ENCODE measurements at places on chromosomes 1 and 21. TPM values are rescaled to one million over a fixed set of nuclear protein-coding genes. Genes with fewer than 3 reads are reported as not detected.

GRCh38 chr1:185535621-185536020 is 198.6 kb upstream of the HMCN1 start:
- no peaks in the 10 kb centered on the region for H3K4me1 ChIP-seq
- no peak for DNase-seq
- H3K27ac ChIP-seq: no peak overlapping the region
- no peaks in the 10 kb centered on the region for H3K36me3 ChIP-seq
- no peaks in the 10 kb centered on the region for H3K27me3 ChIP-seq
- no peak overlapping the region for H3K4me3 ChIP-seq

- no peaks in the 10 kb centered on the region for H3K4me1 ChIP-seq
- H3K27ac ChIP-seq: no peak overlapping the region
- no peaks in the 10 kb centered on the region for H3K36me3 ChIP-seq
- H3K4me3 ChIP-seq: no peak overlapping the region
- DNase-seq: no peak
Measured at GRCh38 chr1:244005455-244005854, 45.6 kb upstream of the ZBTB18 start.

GRCh38 chr1:222399197-222399596 is 148.7 kb downstream of the HHIPL2 start:
- no peaks in the 10 kb centered on the region for H3K36me3 ChIP-seq
- no peak for DNase-seq
- H3K4me3 ChIP-seq: no peak overlapping the region

DNA sequence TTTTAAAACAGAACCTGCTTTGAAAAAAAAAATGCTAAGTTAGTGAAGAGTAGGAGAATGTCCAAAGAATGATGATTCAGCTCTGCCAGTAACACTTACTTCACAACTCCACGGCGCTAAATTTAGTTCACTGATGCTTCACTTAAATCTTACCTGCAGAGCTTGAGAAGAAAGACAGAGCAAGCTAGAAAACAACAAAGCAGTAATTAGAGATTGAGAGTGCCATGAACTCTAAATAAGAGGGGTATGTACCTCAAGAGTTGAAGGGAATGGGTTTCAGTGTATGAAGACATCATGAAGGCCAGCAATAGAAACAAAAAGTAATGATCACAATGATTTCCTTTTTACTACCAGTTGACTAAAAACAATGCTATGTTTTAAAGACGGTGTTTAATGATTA is 32.8 kb downstream of the EPRS1 start:
- peaks cover 38% of the 10 kb centered on the region for H3K36me3 ChIP-seq
- no peak overlapping the region for H3K27ac ChIP-seq
- no peak for DNase-seq
- no peaks in the 10 kb centered on the region for H3K4me1 ChIP-seq
- no peaks in the 10 kb centered on the region for H3K27me3 ChIP-seq

DNA sequence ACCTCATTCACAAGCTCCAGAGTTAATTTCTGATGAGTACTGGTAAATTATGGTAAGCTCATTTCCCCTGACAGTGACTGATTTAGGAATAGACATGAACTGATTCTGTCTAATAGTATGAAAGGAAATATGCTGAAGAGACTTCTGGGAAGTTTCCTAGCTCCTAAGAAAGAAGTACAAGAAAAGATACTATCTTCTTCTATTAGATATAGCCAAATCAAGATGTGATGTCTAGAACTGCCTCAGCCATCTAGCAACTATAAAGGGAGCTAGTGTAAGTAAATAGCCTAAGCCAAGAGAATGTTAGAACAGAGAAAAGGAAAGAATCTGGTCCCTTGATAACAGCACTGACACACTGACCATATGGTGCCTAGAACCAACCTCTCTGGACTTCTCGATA is 10.7 kb upstream of the PHTF1 start:
- DNase-seq: no peak
- peaks cover 9% of the 10 kb centered on the region for H3K36me3 ChIP-seq
- H3K4me1 ChIP-seq: no peaks in the 10 kb centered on the region
- no peak overlapping the region for H3K27ac ChIP-seq
- no peaks in the 10 kb centered on the region for H3K27me3 ChIP-seq

DNA sequence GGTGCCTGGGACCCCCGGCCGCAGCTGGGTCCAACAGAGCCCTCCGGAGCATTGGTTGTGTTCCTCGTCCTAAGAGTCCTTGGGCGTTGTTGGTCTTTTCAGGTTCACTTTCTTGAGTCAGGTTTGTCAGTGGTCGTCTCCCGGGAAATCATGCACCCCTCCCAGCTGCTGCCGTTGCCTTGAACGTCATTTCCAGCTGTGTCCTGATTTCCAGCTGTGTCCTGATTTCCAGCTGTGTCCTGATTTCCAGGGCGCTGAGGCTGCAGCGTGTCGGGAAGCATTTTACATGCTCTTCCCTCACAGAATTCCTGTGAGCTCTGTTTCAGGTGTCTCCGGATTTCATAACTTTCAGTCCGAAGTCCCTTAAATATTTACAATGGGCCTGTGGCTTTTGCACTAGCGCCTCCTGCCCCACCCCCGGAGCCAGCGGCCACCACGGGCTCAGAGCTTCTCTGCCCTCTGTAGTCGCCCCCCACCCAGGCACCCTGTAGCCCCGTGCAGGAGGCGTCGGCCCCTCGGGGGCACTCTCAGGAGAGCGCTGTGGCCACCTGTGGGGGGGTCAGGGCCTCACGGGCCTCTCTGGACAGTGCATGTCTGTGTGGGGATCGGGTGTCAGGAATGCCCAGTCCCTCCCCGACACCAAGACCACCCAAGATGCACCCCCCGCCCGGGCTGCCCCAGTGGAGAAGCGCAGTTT is 66.7 kb downstream of the COL18A1 start:
- no peaks in the 10 kb centered on the region for H3K36me3 ChIP-seq
- peak overlapping the region; percentile 38 for H3K4me3 ChIP-seq
- DNase-seq: no peak
- H3K4me1 ChIP-seq: peaks cover 16% of the 10 kb centered on the region
- peak overlapping the region; percentile 67 for H3K27ac ChIP-seq

- no peak overlapping the region for H3K27ac ChIP-seq
- no peaks in the 10 kb centered on the region for H3K27me3 ChIP-seq
- no peaks in the 10 kb centered on the region for H3K36me3 ChIP-seq
Measured at GRCh38 chr1:117537291-117537920, 68.4 kb upstream of the TENT5C start.

- no peak for DNase-seq
- no peak overlapping the region for H3K27ac ChIP-seq
- no peak overlapping the region for H3K4me3 ChIP-seq
- no peaks in the 10 kb centered on the region for H3K27me3 ChIP-seq
- H3K4me1 ChIP-seq: no peaks in the 10 kb centered on the region
- H3K36me3 ChIP-seq: peaks cover 17% of the 10 kb centered on the region
Measured at GRCh38 chr1:3786468-3787348, 9.6 kb downstream of the LRRC47 start.

DNA sequence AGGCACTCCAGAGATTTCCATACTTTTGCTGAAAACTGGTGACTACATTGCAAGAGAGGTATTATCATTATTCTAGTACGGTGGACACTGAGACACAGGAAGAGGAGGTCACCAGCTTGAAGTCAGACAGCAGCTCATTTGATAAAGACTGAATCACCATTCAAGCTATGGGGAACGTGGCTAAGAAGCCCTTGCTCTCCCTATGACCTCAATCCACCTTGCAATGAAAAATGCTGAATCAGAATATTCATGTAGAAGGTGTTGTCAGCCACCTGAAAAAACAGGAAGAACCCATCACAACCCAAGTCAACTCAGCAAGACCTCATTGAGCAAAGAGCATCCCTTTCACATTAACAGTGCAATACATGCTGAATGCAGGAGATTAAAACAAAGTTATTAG is 59.0 kb upstream of the FGGY start:
- DNase-seq: no peak
- H3K4me3 ChIP-seq: no peak overlapping the region
- no peaks in the 10 kb centered on the region for H3K27me3 ChIP-seq

- H3K4me1 ChIP-seq: peaks cover 74% of the 10 kb centered on the region
- peak overlapping the region; percentile 99 for H3K27ac ChIP-seq
- no peaks in the 10 kb centered on the region for H3K36me3 ChIP-seq
- no peak overlapping the region for H3K4me3 ChIP-seq
- no peaks in the 10 kb centered on the region for H3K27me3 ChIP-seq
Measured at GRCh38 chr1:235906436-235906835, 39.7 kb upstream of the LYST start.

DNA sequence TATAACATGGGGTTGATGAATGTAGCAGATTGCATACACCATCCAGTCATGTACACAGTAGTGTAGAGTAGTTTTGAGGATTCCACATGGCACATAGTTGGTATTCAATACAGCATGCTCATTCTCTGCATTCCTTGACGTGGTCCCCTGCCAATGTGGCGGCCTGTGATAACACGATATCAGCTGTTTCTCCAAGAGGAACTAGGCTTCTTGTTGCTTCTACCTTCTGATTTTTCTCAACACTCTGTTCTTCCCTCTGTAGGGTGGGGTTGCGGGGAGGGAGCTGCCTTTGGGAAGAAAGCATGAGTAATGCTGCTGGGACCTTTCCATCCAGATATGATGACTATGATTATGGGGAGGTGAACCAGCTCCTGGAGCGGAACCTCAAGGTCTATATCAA is 19.4 kb downstream of the SESN2 start:
- peaks cover 8% of the 10 kb centered on the region for H3K36me3 ChIP-seq
- no peak for DNase-seq
- H3K4me3 ChIP-seq: no peak overlapping the region

GRCh38 chr21:42621819-42622177 is 31.6 kb upstream of the PDE9A start:
- H3K27me3 ChIP-seq: peaks cover 16% of the 10 kb centered on the region
- no peak overlapping the region for H3K4me3 ChIP-seq
- H3K27ac ChIP-seq: no peak overlapping the region
- H3K36me3 ChIP-seq: no peaks in the 10 kb centered on the region
- DNase-seq: no peak

- no peak overlapping the region for H3K4me3 ChIP-seq
- peaks cover 8% of the 10 kb centered on the region for H3K4me1 ChIP-seq
- no peak overlapping the region for H3K27ac ChIP-seq
- no peak for DNase-seq
Measured at GRCh38 chr1:201119206-201120197, 7.3 kb upstream of the CACNA1S start.

DNA sequence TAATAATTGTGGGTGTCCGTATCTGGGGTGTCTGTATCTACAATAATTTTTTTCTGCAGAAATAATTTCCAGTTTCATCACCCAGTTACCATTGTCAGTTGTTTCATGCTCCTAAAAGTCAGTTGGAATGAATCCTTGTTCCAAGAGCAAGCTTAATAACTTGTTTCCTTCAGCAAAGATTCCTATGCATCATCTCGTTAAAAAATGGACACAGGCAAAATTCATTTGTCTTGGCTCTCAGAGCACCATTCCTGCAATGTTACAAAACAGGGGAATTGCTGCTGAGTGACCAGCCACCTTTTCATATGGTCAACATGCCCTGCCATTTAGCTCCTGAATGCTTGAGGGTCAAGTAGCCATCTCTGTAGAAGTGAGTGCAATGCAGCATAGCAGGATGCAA is 393.4 kb downstream of the KCNT2 start:
- H3K27me3 ChIP-seq: no peaks in the 10 kb centered on the region
- no peak for DNase-seq
- H3K4me1 ChIP-seq: no peaks in the 10 kb centered on the region
- no peaks in the 10 kb centered on the region for H3K36me3 ChIP-seq

DNA sequence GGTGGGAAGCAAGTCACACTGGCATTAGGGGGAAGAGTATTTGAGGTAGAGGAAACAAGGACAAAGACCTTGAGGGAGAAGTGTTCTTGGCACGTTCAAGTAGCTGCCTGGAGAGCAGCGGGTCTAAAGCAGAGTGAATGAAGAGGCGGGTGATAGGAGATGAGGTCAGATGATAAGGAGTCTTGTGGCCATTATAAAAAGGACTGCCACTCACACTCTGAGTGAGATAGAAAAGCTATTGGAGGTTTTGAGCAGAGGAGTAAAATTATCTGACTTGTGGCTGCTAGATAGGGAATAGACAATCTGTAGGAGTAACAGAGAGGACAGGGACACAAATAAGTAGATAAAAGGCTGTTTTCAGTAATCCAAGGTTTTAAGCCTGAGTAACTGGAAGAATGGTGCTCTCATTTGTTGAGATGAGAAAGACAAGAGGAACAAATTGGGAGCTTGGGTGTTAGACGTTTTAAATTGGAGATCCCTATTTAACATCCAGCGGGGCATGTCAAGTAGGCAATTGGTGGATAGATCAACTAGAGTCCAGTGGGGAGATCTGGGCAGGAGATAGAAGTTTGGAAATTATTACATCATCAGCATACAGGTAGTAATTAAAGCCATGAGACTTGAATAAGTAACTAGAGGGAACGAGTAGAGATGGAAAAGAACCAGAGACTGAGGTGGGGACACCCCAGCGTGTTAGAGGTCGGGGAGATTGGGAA is 43.7 kb downstream of the HENMT1 start:
- no peaks in the 10 kb centered on the region for H3K27me3 ChIP-seq
- no peaks in the 10 kb centered on the region for H3K36me3 ChIP-seq
- no peak overlapping the region for H3K4me3 ChIP-seq
- no peak overlapping the region for H3K27ac ChIP-seq
- no peaks in the 10 kb centered on the region for H3K4me1 ChIP-seq

- peak overlapping the region; percentile 28 for H3K4me3 ChIP-seq
- no peaks in the 10 kb centered on the region for H3K36me3 ChIP-seq
- H3K4me1 ChIP-seq: no peaks in the 10 kb centered on the region
- DNase-seq: no peak
- H3K27ac ChIP-seq: no peak overlapping the region
Measured at GRCh38 chr1:210089855-210090254, 142.7 kb upstream of the SERTAD4 start.

GRCh38 chr1:6065093-6065858 is 19.6 kb downstream of the KCNAB2 start:
- no peak for DNase-seq
- no peak overlapping the region for H3K4me3 ChIP-seq
- H3K27me3 ChIP-seq: no peaks in the 10 kb centered on the region
- peaks cover 2% of the 10 kb centered on the region for H3K4me1 ChIP-seq
- no peaks in the 10 kb centered on the region for H3K36me3 ChIP-seq

Gene ELAVL4
- total RNA-seq: not detected

Gene RGS4
- total RNA-seq: not detected

Gene NUDT17
- total RNA-seq: 1.0 TPM

Gene C4BPA
- total RNA-seq: not detected

Gene SH2D2A
- 5.8 TPM for total RNA-seq

Gene AXDND1
- total RNA-seq: 3.4 TPM

Gene CATSPERE
- 1.2 TPM for total RNA-seq

Gene KRTAP13-2
- not detected for total RNA-seq

Gene FAM3B
- not detected for total RNA-seq

Gene PLCH2
- 1.5 TPM for total RNA-seq

Gene IL10RB
- 23.1 TPM for total RNA-seq

Gene MTX1
- total RNA-seq: 56.1 TPM

All from PC-9 (cell line).